ENCODE measurements at places on chromosomes 7 and 10.
A peak's percentile ranks its signal among the peaks of the same experiment; 100 is the strongest.

GRCh38 chr10:17125206-17125893 is 4.3 kb downstream of the CUBN start:
- DNase-seq, result no peak

GRCh38 chr10:99964791-99965190 is 45.0 kb downstream of the DNMBP start:
- no peak for DNase-seq

GRCh38 chr7:97752215-97752614 is 20.3 kb downstream of the TAC1 start:
- DNase-seq, result no peak

- peak; percentile 69 for DNase-seq
Measured at GRCh38 chr7:91266689-91267090, 2.5 kb downstream of the FZD1 start.

- no peak for DNase-seq
Measured at GRCh38 chr7:117772421-117772820, 100.8 kb downstream of the CTTNBP2 start.

DNA sequence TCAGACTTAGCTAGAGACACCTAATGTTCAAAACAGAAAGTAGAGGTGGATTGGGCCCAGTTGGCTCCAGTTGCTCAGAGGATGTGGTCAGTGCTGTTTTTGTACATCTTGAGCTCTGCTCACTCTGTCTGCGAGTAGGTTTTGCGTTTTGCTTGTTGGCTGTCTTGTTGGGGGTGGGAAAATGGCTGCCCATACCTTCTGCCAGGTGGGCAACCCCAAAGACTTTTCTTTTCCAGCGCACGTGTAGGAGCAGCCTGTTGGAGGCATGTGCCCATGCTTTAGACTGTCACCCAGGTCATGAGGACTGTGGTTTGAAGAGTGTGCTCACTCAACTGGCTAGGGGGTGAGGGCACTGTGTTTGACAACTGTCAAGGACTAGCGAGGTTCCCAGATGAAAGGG is 73.9 kb downstream of the KAT6B start:
- no peak for DNase-seq

DNA sequence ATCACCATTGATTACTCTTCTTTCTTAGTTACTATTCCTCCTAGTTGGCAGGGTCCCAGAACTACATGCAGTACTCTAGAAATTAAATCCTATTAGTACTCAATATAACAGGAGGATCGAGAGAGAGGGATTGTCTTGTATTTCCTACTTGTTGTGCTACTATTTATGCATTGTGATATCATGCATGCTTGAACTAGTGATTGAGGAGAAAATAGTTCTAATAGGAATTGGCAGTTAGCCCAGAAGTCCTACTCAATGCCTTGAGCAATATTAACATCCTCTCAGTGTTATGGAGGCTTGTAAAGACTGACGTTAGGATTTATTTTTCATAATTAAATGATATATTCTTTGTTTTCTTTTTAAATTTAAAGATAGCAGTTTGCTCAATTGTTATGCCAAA is 67.4 kb downstream of the FOXP2 start:
- DNase-seq, result no peak

DNA sequence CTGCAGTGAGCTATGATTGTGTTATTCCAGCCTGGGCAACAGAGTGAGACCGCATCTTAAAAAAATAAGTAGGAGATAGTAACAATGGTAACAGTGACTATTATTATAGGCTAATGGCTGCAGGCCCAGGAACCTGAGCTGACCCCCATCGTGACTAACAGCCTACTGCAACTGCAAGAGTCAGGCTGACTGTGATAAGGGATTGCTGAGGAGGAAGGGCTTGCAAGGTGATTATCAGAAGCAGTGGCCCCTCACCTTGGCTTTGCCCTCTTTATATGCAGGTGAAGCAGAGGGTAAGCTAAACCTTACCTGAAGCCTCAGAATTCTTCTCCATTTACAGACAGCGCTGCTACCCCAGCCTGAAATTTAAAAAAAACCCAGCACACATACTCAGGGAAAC is 83.9 kb upstream of the SDK1 start:
- DNase-seq, result no peak

DNA sequence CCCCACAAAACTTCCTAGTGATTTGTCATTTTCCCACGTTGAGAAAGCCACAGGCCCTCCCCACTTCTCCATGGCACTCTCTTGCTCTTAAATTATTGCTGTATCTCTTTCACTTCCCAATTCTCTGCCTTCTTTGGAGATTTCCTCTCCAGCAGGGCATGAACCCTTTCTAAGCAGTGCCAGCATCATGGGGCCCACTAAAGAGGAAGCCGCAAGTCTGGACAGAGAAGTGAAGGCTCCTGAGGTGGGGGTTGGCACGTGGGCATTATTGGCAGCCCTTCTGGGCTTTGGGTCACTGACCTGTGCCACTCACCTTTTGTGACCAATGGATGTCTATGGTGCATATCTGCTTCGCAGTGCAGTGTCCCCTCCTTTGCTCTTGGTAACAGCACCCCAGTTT is 97.7 kb upstream of the TCF7L2 start:
- DNase-seq, result no peak

- DNase-seq, result no peak
Measured at GRCh38 chr7:149184274-149184673, 11.1 kb upstream of the ZNF282 start.

GRCh38 chr10:78559661-78560340 is 509.0 kb upstream of the ZMIZ1 start:
- no peak for DNase-seq

- DNase-seq, result no peak
Measured at GRCh38 chr10:94533027-94533426, 12.6 kb upstream of the HELLS start.

DNA sequence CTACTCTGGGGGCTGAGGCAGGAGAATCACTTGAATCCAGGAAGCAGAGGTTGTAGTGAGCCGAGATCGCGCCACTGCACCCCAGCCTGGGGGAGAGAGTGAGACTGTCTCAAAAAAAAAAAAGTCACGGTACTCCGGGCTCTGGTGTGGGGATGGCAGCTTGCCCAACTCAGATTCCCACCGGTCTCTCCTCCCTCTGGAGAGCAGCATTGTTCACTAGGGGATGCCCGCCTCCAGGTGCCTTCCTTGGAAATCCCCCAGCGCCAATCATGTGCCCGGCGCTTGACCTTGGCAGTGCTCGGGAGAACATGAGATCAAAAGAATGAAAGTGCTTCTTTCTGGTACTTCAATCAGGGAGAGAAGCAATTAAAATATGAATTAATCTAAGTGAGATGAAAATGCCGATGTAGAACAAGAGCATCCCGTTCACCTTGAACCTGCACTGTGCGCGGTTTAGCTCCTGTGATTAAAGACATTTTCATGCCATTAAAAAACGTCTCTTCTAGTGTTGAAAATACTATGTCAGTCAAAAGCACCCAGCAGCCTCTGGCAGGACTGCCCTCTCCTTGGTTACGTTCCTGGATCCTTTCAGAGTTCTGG is 1127.3 kb upstream of the AUTS2 start:
- no peak for DNase-seq

- peak; percentile 32 for DNase-seq
Measured at GRCh38 chr7:94348142-94348541, 46.6 kb upstream of the COL1A2 start.

DNA sequence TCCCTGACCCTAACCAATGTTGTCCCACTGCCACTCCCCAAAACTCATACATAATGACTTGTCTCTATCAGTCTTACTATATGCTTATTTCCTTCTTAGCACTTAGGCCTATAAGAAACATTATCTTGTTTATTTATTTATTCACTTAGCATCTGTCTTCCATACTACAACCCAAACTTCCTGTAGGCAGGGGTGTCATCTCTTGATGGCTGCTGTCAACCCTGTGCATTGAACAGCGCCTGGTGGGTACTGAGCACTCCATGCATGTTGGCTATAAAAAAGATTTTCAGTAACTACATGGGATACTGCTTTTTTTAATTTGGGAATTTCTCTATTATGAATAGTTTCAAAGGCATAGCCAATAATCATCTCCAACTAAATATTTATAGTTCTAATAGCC is 46.7 kb downstream of the JAZF1 start:
- DNase-seq, result no peak
